ENCODE measurements at places on chromosomes 16 and 17.
A peak's percentile ranks its signal among the peaks of the same experiment; 100 is the strongest.

GRCh38 chr17:1800712-1801111 lies 29.0 kb downstream of the SMYD4 start:
- DNase-seq, result no peak

- no peak for DNase-seq
Measured at GRCh38 chr17:41614098-41614497, 1.5 kb upstream of the KRT16 start.

GRCh38 chr16:23852794-23853562 lies 17.2 kb downstream of the PRKCB start:
- DNase-seq, result no peak

- no peak for DNase-seq
Measured at GRCh38 chr17:18213666-18214270, 11.7 kb upstream of the LLGL1 start.

GRCh38 chr16:80526418-80527061 lies 14.3 kb upstream of the DYNLRB2 start:
- peak; percentile 74 for DNase-seq

GRCh38 chr17:9969301-9969935 lies 64.3 kb upstream of the RCVRN start:
- DNase-seq, result no peak

Data from inflammatory macrophage (primary cell).